ENCODE measurements at places on chromosomes 3 and 15. TPM values are rescaled to one million over a fixed set of nuclear protein-coding genes. Genes with fewer than 3 reads are reported as not detected.

The RAB6B gene
- total RNA-seq = 3.1 TPM

The CCDC13 gene
- 2.6 TPM for total RNA-seq

The AADAC gene
- 1.3 TPM for total RNA-seq

The RRP9 gene
- 55.8 TPM for total RNA-seq

The TBC1D23 gene
- total RNA-seq = 30.9 TPM

All from omental fat pad (tissue), 4 donors.